ENCODE measurements at places on chromosomes 11 and 22.

GRCh38 chr11:84345597-84345996 lies 1059.4 kb upstream of the CCDC90B start:
- DNase-seq = no peak

DNA sequence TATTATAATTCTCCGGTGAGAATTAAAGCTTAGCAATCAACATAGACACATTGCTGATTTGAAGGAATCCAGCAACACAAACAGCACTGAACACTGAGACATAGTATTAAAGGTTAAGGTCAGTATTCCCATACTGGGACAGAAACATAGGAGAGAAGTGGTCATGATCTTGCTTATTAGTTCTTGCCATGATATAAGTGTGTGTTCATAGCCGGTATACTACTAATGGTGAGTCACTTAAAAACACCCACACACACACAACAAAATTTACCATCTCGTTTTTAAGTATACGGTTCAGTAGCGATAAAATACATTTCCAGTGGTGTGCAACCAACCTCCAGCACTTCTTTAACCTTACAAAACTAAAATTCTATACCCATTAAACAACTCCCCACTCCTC lies 96.3 kb downstream of the C11orf65 start:
- DNase-seq = no peak

DNA sequence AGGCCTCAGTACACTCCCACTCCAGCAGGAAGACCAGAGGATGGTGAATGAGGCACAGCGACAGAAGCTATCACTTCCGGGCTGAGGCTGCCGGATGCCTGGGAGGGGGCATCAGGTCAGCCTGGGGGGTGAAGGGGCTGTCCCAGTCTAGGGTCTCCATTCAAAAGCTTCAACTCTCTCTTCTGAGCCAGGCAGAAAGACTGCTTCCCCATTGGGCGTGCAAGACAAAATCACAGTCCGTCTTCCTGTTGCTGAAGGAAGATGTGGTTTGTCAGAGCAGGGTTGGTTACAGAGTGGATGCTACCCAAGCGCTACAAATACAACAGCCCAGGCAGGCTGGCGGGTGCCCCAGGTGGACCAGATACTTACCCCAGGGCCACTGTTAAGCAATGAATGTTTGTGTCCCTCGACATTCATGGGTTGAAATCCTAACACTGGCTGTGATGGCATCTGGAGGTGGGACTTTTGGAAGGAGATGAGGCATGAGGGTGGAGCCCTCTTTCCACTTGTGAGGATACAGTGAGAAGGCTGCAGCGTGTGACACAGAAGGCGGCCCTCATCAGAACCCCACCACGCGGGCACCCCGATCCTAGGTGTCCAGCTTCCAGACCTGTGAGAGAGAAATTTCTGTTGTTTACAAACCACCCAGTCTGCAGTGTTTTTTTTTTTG lies 12.0 kb downstream of the UPK3A start:
- DNase-seq = no peak

- peak; percentile 68 for DNase-seq
Measured at GRCh38 chr11:68460741-68461574, at the start of gene PPP6R3. Gene PPP6R3 (plus strand): TSS chr11:68460752. CDS start chr11:68537665, 76,913 bp downstream.

DNA sequence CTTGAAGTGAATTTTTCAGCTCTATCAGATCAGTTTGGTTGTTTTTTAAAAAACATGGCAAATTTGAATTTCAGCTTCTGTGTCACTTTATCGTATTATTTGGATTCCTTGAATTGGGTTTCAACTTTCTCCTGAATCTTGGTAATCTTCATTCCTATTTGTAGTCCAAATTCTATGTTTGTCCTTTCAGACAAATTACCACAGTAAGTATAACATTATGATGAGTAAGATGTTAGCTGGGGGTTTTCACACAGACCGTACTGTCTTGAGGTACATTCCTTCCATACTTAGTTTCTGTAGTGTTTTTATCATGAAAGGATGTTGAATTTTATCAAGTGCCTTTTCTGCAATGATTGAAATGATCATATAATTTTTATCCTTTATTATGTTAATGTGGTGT lies 28.0 kb downstream of the OR5B17 start:
- no peak for DNase-seq

- DNase-seq = peak; percentile 77
Measured at GRCh38 chr22:37427135-37427710, at the start of gene ELFN2. Gene ELFN2 (minus strand): TSS chr22:37427479. CDS start chr22:37375534, 51,945 bp downstream.

DNA sequence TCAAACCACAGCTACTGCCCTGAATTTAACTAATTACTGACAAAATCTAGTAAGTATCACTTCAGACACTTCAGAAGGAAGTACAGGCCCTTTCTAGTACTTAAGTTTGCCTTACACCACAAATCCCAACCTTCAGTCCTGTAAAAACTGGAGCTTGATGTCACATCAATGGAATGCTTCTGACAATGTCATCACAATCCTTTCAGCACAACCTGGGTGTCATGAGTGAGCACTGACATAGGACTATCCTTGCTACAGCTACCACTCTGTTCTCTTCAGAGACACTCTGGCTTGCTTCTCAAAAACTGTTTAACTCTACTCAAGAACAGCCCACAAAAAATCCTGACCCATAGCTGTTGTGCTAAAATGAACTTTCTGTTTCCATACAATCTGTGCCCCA lies 108.2 kb downstream of the RRM1 start:
- DNase-seq = no peak

All from HuH-7 (cell line).